Lower lobe of right lung (tissue), 2 donors: ENCODE measurements at places on chromosomes 7 and 10.

GRCh38 chr10:101897633-101898032, 54.0 kb upstream of the KCNIP2 start:
- no peak for DNase-seq

DNA sequence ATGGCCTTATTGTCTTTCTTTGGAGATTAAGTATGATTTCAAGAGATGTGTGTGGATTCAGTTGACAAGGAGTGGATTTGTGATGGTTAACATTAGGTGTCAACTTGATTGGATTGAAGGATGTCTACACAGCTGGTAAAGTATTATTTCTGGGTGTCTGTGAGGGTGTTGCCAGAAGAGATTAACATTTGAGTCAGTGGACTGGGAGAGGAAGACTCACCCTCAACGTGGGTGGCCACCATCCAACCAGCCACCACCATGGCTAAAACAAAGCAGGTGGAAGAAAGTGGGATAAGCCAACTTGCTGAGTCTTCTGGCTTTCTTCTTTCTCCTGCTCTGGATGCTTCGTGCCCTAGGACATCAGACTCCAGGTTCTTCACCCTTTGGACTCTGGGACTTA, 76.1 kb downstream of the GPR37 start:
- DNase-seq: no peak

DNA sequence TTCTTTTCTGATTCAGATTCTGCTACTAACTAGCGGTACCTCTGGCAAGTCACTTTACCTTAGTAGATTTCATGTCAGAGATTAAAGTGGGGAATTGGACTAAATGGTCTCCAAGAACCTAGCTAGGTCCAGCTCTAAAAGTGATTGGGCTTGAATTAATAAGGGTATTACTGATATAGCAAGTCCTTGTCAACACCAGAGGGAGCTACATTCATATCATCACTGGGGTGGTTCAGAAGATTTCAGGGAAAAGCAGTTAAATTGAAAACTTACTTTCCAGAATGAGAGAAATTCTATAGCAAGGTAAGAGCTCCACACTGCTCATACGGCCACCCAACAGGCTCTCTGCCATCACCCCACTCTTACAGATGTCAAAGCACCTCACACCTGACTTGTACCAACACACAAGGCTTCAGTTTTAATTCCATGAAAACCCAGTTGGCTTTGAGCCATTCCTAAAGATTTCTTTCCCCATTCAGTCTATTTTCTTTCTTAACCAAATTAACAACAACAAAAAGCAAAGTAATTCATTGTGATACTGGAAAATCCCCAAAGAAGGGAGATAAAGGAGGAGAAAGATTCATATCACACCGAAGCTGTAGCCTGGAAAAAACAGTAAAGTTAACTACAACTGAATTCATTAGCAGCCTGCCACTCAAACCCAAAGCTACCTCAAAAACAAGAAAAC, 38.0 kb upstream of the SPOCK2 start:
- no peak for DNase-seq

GRCh38 chr7:70047891-70048448, 449.7 kb downstream of the AUTS2 start:
- no peak for DNase-seq

DNA sequence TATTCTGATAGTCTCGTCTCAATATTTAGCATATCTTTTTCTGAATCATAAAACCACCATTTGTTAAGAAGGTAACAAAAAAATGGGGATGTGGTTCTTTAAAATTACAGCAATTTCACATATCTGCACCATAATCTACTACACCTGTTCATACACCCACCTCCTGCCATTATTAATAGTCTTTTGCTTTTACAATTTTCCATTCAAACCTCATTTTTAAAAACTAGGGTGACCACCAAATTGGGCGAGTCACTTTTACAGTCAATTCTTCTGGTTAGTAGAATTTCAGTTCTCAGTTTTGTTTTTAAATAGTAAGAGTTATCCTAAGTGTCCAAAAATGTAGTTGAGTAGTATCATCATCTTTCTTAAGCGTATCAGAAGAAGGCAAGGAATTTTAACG, 48.4 kb upstream of the GSAP start:
- DNase-seq: no peak

GRCh38 chr10:68367121-68367520, 34.4 kb upstream of the PBLD start:
- DNase-seq: no peak

- DNase-seq: no peak
Observed at GRCh38 chr7:148306759-148307158, 283.8 kb upstream of the C7orf33 start.

GRCh38 chr10:94738588-94738987, 23.9 kb upstream of the CYP2C19 start:
- no peak for DNase-seq

DNA sequence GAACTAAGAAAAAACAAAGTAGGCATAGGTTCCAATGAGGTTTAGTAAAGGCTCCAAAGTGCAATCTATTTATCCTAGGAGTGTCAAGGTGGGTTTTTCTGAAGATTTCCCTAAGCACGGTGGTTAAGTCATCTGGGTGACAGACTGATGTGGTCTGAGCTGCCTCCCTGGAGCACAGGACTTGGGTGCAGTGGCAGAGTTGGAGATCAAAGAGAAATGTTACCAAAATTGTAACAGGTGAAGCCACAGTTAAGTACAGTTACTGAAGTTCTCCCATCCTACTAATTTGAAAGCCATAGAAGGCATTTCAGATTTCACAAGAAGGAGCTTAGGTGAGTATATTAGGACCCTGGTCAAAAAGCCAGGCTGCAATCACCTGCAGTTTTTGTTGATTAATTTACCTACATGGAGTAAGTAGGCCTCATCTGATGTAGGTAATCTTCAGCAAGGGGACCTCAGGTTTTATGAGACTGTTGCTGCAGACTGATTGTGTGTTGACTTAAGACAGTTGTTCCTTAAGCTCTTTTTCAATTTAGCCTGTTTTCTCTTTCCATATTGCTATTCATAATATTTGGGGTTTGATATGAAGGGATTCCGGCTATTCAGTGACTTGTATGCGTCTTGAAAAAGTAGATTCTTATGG, 3.0 kb downstream of the DLX6 start:
- DNase-seq: no peak
